ENCODE measurements at places on chromosomes 16 and 17.
A peak's percentile ranks its signal among the peaks of the same experiment; 100 is the strongest.

DNA sequence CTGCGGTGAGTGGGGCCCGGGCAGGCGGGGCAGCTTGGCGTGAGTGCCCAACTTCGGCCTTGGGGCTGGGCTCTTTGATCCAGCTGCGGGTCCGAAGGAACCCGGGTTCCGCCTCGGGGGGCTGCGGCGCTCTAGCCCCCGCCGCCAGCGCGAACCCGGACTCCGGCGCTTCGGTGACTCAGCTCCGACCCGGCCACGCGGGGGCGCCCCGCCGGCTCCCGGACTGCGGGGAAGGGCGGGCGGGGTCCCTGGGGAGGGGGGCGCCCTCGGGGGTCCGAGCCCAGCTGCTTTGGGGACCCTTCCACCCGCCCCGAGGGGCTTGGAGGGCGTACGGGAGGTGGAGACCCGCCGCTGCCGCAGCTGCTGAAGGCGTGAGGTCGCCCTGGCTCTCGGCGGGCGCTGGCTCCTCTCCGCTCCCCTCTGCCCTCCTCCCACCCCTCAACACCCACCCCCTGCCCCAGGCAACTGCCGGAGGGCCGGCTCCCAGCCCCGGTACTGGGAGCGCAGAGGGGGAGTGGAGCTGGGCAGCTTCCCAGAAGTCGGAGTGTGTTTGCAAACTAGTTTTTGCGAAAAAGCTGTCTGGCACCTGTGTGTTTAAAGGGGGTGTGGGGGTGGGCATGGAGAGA lies 516 bp downstream of the CPNE2 start:
- no peak for DNase-seq

DNA sequence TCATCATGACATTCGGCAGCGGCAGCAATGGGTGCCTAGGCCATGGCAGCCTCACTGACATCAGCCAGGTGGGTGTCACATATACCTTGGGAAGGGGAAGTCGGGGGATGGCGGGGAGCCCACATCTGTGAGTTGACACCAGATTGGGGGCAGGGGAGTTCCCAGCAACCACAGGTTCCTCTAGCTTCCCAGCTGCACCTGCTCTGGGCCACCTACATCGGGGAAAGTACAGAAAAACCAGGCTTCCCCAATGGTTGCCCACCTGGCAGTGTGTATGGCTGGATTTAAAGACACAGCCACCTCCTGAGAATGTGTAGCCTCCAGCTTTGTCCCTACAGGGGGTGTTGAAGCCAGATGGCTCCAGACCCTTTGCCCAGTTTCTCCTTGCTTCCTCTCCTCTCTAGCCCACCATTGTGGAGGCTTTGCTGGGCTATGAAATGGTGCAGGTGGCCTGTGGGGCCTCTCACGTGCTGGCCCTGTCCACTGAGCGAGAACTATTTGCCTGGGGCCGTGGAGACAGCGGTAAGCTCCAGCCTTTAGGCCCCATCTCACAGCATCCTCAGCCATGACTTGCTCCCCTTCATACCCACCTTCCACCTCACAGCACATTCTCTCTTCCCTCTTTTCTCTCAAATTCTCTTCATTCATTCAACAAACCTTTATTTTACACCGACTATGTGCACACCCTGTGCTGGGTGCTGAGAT lies 5.0 kb upstream of the TRAF4 start:
- no peak for DNase-seq

DNA sequence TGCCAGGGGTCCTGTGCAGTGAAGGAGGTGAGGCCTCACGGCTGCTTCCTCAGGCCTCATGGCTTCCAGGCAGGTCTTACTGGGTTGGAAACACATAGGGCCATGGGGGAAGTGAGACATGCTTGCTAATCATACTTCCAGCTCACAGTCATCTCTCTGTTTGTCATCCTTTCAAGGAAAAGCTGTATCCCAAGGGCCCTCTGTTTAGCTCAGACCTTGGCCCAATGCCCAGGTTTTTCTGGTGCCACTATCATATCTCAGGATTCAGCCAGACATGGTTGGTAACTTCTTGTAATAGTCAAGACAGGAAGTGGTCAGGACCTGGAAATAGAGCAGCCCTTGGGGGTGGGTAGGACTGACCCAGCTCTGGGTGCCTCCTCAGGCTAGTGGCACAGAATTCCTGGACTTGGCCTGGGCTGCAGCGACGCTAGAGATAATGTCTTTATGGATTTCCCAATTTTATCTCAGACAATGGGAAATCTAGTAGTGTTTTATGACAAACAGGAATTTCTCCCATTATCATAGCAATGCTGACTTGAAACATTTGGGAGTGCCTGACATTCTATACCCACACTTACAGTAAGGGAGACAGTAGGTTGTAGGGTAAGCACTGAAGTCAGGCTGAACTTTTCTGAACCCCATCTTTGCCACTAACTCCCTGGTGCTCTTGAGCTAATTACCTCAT lies 13.5 kb upstream of the ITGB3 start:
- DNase-seq, result peak; percentile 77

- no peak for DNase-seq
Measured at GRCh38 chr16:84869473-84869845, 49.7 kb downstream of the CRISPLD2 start.

DNA sequence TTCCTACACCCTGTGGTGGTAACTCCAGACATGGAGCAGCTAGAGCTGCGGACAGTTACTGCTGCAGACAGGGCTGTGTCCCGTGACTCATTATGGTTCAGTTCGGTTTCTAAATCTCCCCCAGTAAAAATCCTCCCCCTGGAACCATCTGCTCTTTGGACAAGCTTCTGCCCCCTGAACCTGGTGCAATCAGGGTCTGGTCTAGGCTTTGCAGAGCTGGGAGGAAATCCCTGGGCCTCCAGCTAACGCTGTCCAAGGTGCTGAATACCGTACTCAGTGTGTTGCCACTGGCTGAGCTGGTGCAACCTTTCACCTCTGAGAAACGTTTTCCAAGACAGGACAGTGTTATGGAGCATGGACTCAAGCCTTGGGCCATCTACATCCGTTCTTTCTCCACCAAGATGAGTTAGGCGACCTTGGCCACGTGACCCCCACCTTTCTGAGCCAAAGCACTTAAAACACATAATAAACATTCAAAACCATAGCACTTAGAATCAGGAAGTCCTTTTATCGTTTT lies 142.0 kb downstream of the CPPED1 start:
- DNase-seq, result no peak

DNA sequence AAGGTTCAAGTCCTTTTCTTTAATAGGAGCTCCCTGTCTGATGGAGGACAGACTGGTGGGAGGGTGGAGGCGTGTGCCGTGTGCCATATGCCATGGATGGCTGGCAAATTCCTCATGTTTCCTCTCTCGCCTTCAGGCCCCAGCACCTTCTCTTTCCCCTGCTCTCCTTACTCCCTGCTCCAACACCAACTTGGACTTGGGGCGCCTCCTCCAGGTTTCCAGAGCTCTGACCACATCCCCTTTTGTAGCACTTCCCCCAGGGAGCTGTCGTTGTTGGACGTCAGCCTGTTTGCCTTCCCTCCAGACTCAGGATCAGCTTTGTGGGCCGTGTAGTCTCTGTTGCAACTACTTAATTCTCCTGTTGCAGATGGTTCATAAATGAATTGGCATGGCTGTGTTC lies 30.7 kb downstream of the TMC7 start:
- DNase-seq, result no peak

GRCh38 chr16:55035029-55035428 lies 104.4 kb downstream of the IRX5 start:
- DNase-seq, result no peak

GRCh38 chr17:8166731-8167130 lies 4.0 kb upstream of the VAMP2 start:
- no peak for DNase-seq

GRCh38 chr17:32604966-32605365 lies 118.2 kb downstream of the CDK5R1 start:
- no peak for DNase-seq

DNA sequence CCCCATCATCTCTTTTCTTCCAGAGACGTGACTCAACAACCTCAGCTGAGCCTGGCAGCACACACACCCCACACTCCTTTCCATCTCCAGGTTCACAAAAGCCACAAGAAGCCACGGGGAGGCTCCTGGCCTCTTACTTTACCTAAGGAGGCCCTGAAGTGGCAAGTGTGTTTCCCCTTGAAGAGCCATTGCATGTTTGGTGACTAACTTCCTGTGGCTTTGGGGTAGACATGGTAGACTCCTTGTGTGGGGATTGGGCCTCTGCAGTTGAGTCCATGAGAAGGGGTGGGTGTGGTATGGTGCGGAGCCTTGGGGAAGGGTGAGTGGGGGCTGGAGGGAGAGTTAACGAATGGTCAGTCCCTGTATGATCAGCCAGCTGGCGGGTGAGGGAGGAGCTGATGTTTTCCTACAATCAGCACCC lies 24.2 kb downstream of the SAP30BP start:
- no peak for DNase-seq

- no peak for DNase-seq
Measured at GRCh38 chr17:29570521-29570920, 2.0 kb downstream of the TP53I13 start.

- no peak for DNase-seq
Measured at GRCh38 chr16:66950971-66951790, 9.9 kb upstream of the CES3 start.

GRCh38 chr17:31560616-31561235 lies 169.3 kb downstream of the RAB11FIP4 start:
- no peak for DNase-seq

- DNase-seq, result peak; percentile 28
Measured at GRCh38 chr17:68981288-68981687, 26.1 kb upstream of the ABCA8 start.

- DNase-seq, result no peak
Measured at GRCh38 chr17:51188271-51188833, 22.1 kb downstream of the NME2 start.

DNA sequence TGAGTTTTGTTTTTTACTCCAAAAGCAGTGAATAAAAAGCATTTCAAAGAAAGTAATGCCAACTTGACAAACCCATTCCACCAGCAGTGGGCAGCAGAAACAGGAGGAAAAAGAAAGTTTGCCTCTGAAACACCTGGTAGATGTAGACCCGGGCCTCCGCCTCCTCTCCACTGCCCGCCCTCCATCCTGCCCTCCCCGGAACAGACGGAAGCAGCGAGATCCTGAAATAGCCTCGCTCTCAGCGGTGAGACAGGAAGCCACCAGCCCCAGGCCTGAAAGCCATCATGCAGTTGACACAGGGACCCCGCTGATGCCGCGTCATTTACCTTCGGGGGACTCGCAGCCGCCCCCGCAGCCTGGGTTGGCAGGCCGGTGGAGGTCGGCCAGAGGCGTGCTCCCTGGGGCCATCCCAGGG lies 67.8 kb downstream of the C16orf78 start:
- DNase-seq, result no peak

- no peak for DNase-seq
Measured at GRCh38 chr16:11295672-11296071, 14.5 kb upstream of the PRM1 start.

DNA sequence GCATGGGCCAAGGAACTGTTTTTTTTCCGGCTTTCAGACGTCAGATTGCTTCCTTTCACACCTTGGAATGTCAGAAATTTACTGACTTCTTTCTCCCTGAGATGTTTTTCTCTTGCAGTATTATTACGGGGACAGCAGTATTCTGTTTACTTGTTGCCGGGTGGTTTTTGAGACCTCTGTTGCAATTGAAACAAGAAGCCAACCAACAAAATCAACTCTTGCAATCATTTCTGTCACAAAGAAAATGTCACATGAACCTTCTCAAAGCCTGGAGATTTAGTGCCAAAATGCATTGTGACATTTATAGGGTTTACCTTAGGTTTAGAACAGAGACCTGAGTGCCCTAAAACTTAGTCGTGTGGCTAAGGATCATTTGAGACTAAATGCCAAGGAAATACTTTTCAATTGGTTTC lies 174.3 kb downstream of the MAP2K6 start:
- no peak for DNase-seq

DNA sequence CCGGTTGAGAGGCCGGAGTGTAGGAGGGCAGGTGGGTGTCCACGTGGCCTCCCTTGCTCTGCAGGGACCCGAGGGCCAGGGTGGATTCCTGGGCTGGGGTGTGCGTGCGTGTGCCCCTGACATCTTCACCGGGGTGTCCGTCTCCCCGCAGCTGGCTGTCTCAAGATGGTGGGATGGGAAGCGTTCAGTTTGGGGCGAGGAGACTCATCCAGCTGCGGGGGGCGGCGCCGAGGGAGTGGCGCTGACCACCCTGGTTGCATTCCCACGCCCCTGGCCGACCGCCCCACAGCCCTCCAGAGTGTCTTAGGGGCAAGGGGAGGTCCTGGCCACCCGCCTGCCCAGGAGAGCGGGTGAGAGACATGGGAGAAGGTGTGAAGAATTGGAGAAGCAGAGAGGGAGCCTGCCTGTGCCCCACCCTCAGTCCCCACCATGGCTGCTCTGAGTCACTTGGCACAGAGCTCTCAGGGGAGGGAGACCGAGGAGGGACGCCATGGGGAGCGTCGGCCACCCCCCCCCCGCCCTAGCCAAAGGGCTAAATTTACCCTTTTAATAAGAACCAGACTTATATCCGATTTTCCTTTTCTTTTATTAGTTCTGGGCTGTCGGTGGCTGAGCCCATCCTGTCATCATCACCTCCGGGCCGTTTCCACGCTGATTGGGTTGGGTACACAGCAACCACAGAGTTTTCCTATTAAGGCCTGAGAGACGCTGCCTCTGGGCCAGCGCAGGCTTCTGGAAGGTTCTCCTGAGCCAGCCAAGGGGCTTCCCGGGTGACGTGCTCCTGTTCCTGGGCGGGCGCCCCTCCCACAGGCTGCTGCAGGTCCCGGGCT lies 22.0 kb downstream of the BAHCC1 start:
- DNase-seq, result peak; percentile 74

DNA sequence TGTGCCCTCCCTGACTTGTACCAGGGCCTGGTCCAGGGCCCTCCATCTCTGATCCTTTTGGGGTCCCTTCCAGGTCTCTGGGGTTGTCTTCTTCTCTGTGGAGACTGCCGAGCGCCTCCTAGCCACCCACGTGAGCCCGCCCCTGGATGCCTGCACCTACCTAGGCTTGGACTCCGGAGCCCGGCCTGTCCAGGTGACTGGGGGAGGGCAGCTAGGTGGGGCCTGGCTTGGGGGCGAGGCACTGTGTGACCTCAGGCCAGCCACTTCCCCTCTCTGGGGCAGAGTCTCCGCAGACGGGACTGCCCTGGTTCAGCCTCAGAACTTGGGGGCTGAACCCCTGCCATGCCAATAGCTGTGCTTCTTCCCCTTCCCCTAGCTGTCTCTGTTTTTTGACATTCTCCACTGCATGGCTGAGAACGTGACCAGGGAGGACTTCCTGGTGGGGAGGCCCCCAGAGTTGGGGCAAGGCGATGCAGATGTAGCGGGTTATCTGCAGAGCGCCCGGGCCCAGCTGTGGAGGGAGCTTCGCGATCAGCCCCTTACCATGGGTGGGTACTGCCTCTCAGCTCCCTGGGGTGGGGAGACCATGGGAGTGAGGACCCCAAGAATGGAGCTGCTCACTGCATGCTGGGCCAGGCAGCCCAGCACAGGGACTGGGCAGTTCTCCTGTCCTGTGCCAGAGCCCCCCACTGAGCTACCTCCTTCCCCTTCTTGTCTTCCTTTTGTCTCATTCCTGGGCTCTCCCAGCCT lies 14.6 kb downstream of the FCSK start:
- no peak for DNase-seq

All from fibroblast of skin of left quadriceps (primary cell).